Stimulated activated CD4-positive, alpha-beta T cell treated with anti-CD3 and anti-CD28 coated beads, Interleukin-12 subunit alpha, Interleukin-12 subunit beta, amount 100 ng/mL, for 48 hours (primary cell): ENCODE measurements at places on chromosomes 1 and 21.

- DNase-seq: no peak
These were observed 97.3 kb downstream of the TTLL7 start for GRCh38 chr1:83901547-83902155.

DNA sequence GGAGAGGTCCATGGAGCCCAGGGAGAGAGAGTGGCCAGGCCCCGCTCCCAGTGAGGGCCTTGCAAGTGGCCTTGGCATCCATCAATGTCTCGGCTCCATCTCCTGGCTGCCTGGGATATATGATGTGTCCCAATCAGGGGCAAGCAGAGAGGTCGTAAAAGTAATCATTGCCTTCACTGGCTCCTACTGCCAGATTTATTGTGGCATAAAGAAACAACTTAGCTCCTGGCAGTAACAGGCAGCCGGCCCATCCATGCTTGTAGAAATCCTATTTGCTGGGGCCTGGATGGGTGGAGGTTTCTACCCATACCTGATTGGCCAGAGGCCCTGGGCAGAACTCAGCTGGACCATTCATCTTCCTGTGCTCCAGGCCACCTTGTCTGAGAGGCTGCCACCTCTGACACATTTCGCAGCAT is 272.6 kb downstream of the MATN1 start:
- DNase-seq: no peak

- no peak for DNase-seq
These were observed 105.5 kb downstream of the HLCS start for GRCh38 chr21:36860736-36861594.

- no peak for DNase-seq
These were observed 5.8 kb downstream of the PCNX2 start for GRCh38 chr1:233289676-233290075.

- DNase-seq: no peak
These were observed 4.9 kb upstream of the C1orf185 start for GRCh38 chr1:51097171-51097570.

- no peak for DNase-seq
These were observed 666.7 kb upstream of the ADAMTS5 start for GRCh38 chr21:27633631-27634030.

GRCh38 chr1:155175927-155176371 is 2.3 kb downstream of the TRIM46 start:
- DNase-seq: peak; percentile 16

- peak; percentile 44 for DNase-seq
These were observed at the start of gene H6PD for GRCh38 chr1:9234223-9235095. Gene H6PD, plus strand, starts transcription at chr1:9234774. Its CDS starts 10,161 bp downstream, at chr1:9244935.

DNA sequence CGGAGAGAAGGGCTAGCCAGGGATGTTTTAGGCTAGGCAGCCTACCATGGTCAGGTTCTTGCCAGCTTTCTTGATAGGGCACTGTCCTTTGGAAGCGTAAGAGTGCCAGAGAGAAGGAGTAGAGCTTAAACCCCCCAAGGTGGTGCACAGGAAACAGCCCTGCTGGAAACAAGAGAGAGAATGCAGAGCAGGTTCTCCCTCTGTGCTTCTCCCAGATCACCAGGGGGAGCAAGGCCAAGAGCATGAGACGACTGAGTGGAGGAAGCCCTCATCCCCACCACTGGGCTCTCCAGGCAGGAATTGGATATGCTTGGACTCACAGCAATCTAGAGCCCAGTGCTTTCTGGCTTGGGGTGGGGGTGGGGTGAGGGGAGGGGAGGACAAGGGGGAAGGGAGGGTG is 49.8 kb downstream of the ATP2B4 start:
- no peak for DNase-seq

- DNase-seq: no peak
These were observed 3.3 kb downstream of the ALDH9A1 start for GRCh38 chr1:165695031-165695430.

- DNase-seq: no peak
These were observed 513.0 kb downstream of the NUF2 start for GRCh38 chr1:163834778-163835177.

DNA sequence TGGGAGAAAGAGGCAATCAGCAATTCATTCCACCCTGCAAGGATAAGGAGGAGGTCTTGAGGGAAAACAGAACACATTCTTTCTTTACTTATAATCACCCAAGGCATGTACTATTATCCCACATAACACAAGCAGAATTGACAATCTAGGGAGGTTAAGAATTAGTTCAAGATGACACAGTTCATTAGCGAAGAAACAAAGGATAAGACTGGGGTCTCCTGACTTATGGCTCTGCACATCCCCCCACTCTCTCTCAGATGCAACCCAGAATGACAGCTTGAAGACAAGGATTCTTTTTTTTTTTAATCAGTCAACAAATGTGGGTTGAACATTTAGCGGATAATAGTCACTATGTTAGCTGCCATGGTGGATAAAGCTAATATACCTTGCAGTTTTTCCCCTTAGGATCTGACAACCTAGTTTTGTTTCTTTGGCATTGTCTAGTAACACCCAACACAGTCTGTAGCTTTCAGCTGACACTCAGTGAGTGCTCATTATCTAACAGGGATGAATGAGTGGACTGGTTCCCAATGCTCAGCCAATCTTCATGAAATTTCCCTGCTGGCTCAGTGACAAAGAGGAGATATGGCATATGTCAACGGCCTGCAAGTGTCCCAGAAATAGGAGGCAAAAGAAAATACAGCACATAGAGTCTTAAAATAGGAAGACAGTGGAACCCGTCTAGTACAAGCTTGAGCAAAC is 35.1 kb downstream of the RXRG start:
- DNase-seq: no peak

DNA sequence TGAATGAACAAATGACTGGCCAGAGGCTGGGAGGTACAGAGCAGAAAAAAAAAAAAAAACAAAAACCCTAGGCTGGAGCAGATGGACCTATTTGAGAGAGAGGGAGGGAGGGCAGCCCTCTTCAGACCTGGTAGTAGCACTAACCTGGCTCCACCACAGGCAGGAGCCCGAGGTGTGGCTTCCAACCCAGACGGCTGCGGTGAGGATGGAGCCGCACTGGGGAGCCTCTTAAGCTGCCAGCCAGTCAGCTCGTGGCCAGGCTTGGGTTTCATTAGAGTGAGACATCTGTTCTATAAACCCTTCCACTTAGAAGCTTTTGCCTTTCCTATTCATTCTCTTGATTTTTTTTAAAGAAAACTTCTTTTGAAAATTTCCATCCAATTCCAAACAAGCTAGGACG is 16.8 kb downstream of the LGR6 start:
- DNase-seq: no peak

GRCh38 chr1:168136709-168137514 is at the start of gene GPR161:
Gene GPR161, minus strand, starts transcription at chr1:168136930. Its CDS starts 32,080 bp downstream, at chr1:168104850.
- peak; percentile 9 for DNase-seq

DNA sequence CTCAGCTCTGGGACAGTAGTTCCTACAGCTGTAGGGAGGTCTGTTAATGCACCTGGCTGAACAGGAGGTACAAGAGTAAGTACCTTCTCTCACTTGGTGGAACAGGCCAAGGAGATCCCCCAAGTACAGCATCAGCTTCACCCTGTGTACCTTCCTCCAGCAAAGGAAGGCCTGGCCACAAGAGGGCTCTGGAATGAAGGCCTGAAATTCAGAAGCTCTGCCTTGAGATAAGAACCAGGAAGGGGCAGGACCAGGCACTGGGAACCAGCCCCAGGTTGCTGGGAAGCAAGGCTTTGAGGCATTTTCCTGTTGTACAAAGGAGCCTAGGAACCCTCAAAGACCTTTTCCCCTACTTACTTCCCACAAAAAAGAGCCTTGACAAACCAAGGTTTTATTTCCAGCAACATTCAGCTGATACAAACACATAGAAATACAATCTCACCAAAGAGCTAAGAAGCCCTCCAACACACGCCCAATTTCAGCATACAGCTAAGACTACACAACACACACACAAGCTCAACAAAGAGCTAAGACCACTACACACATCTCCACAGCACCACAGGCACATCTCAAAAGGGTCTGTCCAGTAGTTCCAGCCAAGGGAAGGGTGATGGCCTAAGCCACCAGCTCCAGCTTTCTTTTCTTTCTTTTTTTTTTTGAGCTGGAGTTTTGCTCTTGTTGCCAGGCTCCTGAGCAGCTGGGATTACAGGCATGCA is 23.5 kb downstream of the F11R start:
- peak; percentile 21 for DNase-seq

- no peak for DNase-seq
These were observed 154.3 kb downstream of the COQ8A start for GRCh38 chr1:227094249-227094966.

GRCh38 chr1:91929250-91929649 is 20.0 kb upstream of the BRDT start:
- no peak for DNase-seq

DNA sequence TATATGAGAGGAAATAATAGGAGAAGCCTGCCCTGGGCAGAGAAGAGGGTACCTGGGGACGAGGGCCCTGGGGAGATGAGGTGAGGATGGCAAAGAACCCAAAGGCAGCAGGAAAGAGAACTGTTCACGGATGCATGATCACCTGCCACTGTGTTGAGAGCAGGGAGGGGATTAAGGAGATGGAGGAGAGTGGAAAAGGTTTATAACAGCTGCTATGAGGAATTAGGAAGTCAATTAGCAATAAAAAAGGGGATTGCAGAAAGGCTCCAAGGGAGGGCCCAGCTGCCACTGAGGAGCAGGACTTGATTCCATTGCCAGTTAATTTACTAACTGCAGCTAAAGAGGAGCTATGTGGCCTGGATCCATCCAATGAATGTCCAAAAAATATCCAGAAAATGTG is 61.1 kb downstream of the GFI1 start:
- DNase-seq: no peak

DNA sequence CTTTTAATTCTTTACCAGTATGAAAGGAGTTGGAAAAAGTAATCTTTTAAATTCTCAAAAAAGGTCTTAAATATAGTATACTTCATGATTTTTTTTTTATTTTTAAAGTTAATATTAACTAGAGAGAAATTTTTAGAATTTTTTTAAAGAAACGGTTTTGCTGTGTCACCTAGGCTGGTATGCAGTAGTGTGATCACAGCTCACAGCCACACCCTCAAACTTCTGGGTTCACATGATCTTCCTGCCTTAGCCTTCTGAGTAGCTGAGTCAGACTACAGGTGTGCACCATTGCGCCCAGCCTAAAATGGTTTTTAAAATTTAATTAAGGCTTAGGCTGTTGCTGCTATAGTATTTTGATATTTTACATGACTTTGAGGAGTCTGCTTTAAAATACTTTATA is 52.4 kb downstream of the TLCD4 start:
- no peak for DNase-seq

DNA sequence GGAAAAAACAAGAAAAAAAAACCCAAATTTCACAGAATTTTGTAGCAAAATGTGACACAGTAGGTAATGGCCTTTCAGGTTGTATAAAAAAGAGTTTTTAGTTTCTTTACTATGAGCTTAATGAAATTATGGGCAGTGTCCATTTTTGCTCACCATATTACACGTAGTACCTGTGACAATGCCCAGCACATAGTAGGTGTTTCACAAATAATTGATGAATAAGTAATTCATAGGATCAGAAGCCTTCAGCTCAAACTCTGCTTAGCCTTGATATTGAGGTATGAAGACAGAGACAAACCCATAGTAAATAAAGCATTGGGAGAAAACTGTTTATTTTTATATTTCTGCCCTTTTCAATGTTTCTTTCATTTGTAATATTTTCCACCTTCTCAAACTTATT is 97.2 kb downstream of the LHX9 start:
- DNase-seq: no peak

- DNase-seq: no peak
These were observed 95.3 kb upstream of the GADD45A start for GRCh38 chr1:67589519-67590233.

DNA sequence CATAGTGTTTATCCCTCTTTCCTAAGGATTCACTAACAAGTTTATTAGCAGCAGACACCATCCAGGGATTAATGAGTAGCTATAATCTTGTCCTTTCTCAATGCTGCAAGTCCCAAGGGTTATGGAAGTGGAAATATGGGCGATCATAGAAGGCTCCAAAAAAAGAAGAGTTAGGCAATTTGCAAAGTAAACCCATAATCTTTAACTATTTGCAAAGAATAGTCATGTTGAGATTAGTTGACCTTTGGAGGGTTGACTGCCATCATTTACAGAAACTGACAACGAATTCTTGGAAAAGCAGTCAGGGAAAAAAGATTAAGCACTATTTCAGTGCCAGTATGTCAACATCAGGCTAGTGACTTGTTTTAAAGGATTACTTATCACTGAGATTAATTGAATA is 169.9 kb downstream of the KCNT2 start:
- DNase-seq: no peak

GRCh38 chr21:41945982-41946381 is 7.8 kb downstream of the C2CD2 start:
- no peak for DNase-seq

DNA sequence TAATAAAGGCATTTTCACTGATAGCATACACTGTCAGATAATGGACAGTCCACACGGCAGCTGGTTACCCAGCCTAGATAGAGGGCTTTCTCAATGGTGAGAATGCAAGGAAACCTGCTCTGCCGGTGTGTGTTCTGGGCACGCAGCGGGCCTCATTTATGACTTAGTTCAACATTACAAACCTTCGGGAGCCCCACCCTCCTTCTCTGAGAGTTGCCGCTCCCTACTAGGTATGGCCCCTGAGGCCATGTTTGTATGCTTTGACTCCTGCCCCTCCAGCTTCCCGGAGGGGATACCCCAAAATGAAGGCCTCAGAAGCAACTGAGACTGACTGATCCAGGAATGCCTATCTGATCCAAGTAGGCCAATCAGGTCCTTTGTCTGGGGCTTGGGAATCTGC is 17.2 kb upstream of the FABP3 start:
- no peak for DNase-seq

DNA sequence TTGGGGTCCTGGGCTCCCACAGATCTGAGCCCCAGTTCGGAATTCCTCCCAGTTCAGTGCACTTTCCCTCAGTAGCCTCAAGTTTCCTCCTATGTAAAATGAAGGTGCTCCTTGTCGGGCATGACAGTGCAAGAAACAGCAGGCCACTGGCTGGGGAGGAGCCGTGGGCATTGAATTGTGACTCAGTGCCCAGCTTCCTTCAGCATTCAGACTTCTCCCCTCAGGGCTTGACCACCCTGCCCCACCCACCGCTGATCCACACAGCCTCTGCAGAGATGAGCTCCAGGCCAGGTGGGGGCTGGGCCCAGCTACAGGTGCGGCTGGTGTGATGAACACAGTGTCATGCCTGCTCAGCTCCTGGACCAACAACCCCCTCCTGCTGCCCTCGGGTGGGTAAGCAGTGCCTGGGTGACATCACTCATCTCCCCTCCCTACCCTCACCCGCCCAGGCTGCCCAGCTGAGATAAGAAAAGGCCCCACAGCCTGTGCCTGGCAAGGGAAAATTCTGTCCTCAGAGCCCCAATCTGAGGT is 4.9 kb downstream of the MOB3C start:
- DNase-seq: no peak

- DNase-seq: no peak
These were observed 87.3 kb upstream of the CD53 start for GRCh38 chr1:110785612-110786011.

DNA sequence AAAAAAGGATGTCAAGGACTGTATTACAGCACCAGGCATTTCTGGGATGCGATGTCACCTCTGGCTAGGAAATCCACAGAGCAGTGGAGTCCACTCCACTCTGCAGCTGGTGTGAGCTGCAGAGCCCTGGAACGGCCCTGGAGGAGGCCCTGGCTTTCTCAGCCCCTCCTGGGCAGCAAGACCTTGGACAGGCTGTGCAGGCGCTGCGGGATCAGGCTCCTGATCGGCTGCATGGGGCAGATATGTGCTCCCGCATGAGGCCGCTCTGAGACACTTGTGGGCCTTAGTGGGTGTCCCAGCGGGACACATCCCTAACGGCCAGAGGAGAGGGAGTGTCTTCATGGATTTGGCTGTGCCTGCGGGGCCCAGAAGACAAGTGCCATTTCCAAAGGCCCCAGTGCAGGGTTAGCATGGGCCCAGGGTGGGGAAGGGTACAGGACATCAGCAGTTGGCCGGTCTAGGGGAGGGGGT is 6.2 kb downstream of the DNMT3L start:
- DNase-seq: no peak

- no peak for DNase-seq
These were observed 7.7 kb upstream of the SDHB start for GRCh38 chr1:17061486-17061885.
